NCI-H1436 treated with DMSO at 0.1 percent for 48 hours (cell line): ENCODE measurements at places on chromosomes 1 and 21.

DNA sequence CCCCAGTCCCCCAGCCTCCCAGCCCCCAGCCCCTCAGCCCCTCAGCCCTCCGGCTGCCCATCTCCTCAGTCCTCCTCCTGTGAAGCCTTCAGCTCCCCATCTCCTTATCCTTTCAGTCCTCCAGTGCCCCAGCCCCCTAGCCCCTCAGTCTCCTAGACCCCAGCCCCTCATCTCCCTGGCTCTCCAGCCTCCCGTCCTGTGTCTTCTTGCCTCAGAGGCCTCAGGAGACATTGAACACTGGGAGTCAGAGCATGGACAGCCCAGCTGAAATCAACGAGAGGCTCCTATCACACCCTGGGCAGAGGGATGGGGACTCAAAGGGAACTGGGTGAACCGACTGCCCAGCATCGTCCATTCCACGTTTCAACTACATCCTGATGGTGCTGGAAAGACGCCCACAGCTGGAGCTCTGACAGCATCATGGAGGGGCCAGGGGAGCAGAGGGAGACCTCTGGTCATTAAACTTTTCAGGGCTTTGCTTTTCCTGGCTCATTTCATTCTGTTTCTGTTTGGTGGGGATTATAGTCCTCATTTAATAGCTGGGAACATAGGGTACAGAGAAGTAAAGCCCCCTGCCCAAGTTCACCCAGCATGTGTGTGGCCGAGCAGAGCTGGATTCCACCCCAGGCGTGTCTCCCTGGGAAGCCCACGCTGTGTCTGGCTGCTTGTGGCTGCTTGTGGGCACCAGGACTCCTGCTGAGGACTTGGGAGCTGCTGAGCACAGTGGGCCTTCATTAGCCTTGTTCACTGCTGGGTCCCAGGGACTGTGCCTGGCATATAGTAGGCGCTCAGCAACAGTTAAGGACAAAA is 396.7 kb downstream of the PTPRU start:
- no peak for DNase-seq

- DNase-seq, result no peak
These were observed 293.8 kb upstream of the USP25 start for GRCh38 chr21:15436031-15436430.

- DNase-seq, result no peak
These were observed 55.9 kb downstream of the CLIC4 start for GRCh38 chr1:24801176-24801575.

DNA sequence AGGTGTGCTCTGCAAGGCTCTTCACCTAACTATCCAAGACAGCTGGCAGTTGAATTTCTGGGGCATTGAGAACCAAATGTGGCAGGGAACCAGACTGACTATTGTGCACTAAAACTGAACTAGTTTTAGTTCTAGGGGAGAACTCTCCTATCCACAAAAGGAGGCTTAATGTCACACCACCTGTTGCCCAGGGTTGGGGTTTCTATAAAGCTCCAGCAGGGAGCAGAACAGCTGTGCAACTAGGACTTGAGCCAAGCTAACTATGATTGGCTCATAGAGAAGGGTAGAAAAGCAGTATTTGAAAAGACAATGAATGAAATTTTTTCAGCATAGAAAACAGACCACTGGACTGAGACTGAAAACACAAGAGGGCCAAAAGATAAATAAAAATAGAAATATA is 53.3 kb upstream of the FGGY start:
- DNase-seq, result no peak

DNA sequence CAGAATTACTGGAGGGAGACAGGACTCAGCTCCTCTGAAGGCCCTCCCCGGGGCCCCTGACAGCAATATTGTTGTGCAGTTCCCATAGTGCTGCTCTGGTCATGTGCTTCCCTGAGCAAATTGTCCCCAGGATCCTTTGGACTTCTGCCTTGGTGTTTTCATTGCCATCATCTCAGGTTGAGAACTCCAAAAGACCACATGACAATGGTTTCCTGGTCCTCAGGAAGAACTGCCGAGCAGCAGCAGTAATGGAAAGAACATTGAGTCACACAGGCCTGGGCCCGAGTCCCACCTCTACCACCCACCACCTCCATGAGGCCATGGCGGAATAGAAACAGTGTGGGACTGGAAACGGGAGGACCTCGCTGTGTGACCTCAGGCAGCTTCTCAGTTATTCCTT is 6.3 kb upstream of the CTTNBP2NL start:
- no peak for DNase-seq

DNA sequence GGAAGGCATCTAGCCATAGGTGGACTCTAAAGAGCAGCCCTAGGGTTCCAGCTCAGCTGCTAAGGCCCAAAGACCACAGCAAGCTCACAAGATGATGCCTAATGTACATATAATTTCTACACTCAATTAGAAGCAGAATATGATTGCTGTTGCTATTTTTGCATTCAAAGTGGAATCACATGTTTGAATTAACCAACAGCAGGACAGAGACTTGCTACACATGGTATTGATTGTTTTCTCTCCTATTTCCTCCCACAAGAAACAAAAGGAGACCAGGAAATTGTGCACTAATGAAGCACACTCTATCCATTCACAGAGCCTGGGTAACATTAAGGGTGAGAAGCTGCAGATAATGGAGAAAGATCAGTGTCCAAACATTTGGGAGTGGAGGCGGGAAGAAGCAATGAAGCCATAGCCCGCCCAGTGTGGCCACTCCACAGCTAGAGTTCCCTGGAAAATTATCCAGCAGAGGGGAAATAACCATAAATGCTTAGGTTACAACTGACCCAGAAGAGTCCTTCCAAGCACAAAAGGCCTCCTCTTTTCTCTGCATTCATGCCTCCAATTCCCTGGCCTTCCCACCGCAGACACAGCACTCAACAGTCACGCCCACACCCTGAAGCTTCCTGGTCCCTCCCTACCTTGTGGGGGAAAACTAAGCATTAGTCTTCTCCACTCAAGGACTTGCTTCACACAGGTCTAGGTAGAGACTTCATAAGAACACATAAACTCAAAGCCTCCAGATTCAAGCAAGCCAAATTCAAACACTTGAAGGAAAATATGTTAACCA is 7.5 kb downstream of the CNN3 start:
- DNase-seq, result no peak

DNA sequence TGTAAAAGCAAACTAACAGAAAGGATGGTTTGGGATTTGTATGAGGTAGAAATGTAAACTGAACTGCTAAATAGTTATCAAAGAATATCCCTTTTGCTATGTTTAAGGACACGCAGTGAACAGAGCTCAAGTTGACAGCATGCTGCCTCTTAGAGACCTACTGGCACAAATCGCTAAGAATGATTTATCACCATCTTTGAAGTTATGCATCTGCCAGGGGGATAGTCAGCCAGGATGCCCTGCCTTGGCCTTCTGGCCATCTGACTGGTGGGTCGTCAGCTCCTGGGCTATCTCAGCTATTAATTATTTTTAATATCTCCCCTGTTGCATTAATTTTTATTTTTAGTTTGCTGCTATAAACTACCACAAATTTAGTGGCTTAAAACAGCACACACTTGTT is 334.8 kb upstream of the KAZN start:
- no peak for DNase-seq

- no peak for DNase-seq
These were observed 12.1 kb downstream of the IRF2BP2 start for GRCh38 chr1:234597894-234598293.

DNA sequence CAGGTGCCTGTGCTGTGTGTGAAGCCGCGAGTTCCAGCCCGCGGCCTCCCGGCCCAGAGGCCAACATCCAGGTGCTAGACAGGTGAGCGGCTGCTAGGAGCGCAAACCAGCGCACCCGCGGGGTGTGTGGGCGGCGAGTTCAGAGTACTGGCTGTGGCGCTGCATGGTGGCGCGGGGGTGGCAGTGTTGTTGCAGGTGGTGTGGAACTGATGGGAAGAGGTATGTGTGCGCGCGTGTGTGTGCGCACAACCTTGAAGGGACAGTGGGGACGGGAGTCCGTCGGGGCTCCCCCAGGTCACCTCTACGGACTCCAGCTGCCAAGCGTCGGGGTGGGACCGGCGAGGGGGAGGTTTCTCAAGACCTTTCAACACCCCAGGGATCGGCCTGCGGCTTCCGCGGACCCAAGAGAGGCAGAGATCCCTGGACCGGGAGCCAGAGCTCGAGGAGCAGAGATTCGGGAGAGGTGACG is 433 bp upstream of the DMBX1 start:
- no peak for DNase-seq

- DNase-seq, result no peak
These were observed 124.0 kb downstream of the NGF start for GRCh38 chr1:115214098-115214497.

- DNase-seq, result no peak
These were observed 642 bp upstream of the NT5C1A start for GRCh38 chr1:39672551-39672947.

GRCh38 chr1:103058391-103058790 is 49.9 kb downstream of the COL11A1 start:
- no peak for DNase-seq

DNA sequence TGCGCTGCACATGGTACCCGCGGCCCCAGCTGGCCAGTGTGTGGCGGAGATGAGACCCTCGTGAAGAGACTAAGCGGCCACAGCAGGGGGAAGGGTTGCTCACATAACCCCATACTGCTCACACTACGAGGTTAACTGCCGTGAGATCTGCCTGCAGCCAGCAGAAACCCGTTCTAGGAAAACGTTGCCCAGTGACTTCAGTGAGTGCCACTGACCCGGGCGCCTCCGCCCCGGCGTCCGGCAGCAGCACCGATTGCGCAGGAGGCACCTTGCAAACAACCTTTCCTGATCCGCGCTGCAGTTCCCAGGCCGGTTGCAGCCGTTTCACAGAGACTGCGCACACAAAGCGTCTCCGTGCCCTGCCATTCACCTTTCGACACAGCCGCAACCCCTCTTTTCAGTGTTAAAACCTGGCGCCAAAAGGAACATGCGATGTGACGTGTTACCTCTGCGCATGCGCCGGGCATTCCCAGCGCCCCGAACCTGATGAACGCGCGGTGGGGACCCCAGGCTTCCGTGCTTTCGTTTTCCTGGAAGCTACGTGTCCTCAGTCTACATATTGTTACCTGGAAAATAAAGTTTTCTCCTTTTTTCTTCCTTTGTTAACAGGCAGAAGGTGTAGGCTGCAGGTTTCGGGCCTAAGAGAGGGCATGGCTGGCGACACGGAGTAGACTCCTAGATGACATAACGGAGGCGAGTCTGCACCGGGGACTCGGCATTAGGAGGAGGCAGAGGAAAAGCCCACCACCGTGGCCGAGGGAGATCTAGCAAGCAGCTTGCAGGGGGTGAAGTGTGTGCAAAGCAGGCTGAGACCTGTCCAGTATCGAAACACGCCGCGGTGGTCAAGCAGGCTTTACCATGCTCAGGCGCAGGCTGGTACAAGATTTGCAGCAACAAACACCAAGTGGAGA is 8.9 kb downstream of the VPS26C start:
- no peak for DNase-seq

GRCh38 chr1:185568155-185569123 is 165.8 kb upstream of the HMCN1 start:
- DNase-seq, result no peak

DNA sequence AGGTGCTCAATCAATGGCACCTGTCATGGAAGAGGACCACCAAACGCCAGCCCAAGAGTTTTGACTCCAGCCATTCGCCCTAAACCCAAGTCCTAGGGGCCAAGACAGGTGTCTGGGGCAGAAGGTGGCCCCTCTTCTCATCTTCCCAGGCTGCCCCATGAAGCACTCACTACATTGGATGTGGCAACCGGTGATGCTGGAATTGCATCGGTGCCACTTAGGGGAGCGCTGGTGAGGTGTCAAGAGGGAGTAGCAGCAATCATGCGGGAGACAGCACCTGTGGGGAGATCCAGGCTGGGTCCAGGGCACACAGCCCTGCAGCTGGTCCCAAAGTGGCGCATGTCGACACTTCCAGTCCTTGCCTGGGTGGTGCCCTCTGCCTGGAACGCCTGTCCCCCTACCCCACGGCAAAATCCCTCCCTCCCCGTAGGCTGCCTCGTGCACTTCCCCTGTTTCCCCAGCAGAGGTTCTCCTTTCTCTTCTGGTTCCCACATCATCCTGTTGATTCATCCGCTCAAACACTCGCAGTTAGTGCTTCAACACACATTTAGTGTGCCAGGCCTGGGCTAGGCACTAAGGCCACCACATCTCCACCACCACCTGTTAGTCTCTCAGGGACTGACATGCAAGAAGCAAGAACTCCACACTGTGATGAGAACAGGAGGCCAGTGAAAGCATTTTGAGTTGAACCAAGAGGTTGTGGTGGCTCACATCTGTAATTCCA is 18.5 kb downstream of the PLA2G2D start:
- no peak for DNase-seq

GRCh38 chr1:213061263-213061662 is 10.2 kb downstream of the RPS6KC1 start:
- DNase-seq, result no peak

- DNase-seq, result no peak
These were observed 570.3 kb downstream of the LRRIQ3 start for GRCh38 chr1:73627723-73628122.

GRCh38 chr1:234697741-234698140 is 87.8 kb upstream of the IRF2BP2 start:
- no peak for DNase-seq

GRCh38 chr1:243667591-243667990 is 182.5 kb downstream of the AKT3 start:
- DNase-seq, result no peak

DNA sequence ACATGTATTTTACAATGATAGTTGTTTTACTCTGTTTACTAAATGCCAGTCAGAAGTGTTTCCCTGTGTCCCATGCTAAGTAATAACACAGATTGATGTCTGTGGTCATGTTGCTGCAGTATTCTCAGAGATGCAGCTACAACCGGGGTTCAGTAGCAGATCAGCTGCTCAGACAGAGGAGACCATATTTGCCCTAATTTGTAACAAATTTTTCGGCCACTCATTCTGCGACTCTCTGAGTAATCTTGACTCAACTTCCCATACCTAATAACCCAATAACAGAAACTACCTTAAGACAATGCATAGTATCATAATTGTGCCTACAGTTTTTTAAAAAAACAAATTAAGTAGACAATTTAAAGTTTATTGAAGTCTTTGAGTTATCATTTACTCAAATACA is 32.6 kb downstream of the NIBAN1 start:
- no peak for DNase-seq

- DNase-seq, result no peak
These were observed 55.4 kb upstream of the KIF26B start for GRCh38 chr1:245099401-245099800.

DNA sequence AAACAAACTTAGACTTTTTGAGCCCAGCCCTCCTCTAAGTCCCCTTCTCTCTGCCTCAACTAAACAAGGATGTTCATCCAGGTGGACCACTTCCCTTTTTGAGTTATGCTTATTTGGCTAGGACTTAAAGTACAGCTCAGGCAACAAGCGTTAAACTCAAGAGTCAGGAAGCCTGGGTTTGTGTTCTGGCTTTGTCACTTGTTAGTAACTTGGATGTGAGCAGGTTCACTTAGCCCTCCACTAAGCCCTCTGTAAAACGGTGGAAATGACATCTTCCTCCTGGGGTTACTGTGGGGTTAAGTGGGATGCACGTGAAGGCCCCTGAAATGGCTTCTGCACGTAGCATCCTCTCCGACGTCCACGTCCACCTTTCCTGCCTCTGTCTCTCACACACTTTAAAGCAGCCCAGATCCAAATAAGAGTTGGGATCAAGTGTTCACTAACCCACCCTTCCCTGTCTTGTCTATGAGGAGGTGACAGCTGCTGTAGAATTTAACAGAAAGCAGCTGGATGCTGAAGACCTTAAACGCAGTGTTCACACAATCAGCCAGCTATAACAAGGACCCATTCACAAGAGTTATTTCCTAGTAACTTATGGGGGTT is 152.7 kb downstream of the TGFBR3 start:
- DNase-seq, result no peak
